ENCODE measurements at places on chromosomes 3 and 15.

- DNase-seq: peak; percentile 25
Observed at GRCh38 chr15:58260205-58260724, 122.1 kb downstream of the AQP9 start.

- DNase-seq: peak; percentile 44
Observed at GRCh38 chr3:170699158-170700053, 113.5 kb upstream of the SLC7A14 start.

DNA sequence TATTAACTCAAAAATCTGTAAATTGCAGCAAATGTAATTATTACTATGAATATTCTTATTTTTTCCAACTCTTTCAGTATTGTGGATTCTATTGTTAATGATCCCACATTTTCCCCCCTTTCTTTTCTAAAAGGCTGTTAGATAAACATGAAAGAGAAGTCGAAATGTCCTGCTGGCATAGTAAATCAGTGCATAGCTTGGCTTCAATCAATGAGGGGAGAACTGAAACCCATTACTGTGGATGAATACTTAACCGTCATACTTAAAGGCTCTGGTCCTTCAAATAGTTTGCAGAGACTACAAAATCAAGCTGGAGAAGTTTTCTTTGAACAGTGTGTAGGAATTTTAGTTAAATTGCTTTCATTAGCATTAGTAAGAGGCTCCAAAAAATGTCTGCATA is 667.9 kb downstream of the CADM2 start:
- no peak for DNase-seq

DNA sequence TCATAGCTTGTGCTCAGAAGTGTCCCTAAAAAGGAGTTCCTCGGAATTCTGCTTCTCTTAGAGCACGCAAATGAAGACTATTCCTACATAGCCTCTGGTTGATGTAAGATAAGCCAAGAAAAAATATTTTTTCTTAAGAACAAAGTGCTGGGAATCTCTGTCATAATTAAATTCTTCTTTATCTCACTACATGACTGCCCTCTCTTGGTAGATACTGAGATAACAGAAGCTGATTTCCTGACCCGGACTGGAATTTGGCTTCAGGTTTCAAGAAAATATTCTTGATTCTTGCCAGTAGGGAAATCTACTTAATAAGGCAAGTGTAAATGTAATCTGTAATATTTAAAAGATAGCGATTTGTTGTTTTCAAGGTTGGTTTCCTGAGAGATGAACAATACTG is 31.3 kb upstream of the SETMAR start:
- DNase-seq: peak; percentile 33

DNA sequence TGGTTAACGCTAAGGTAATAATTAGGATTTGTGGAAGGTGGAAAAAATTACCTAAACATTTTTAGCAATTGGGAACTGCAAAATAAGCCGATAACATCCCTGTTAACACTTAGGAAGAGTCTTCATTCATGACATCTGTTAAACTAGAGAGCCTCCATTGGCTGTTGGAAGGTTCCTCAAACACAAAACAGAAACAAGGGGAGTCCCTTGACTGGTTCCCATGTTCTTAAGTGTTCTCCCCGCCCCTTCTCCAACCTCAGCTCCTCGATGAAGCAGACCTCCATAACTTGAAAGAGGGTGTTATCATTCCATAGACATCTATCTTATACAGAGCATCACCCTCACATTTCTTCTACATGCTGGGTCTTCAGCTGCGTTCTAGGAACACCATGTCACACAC is 2.5 kb downstream of the SLC22A13 start:
- DNase-seq: no peak

DNA sequence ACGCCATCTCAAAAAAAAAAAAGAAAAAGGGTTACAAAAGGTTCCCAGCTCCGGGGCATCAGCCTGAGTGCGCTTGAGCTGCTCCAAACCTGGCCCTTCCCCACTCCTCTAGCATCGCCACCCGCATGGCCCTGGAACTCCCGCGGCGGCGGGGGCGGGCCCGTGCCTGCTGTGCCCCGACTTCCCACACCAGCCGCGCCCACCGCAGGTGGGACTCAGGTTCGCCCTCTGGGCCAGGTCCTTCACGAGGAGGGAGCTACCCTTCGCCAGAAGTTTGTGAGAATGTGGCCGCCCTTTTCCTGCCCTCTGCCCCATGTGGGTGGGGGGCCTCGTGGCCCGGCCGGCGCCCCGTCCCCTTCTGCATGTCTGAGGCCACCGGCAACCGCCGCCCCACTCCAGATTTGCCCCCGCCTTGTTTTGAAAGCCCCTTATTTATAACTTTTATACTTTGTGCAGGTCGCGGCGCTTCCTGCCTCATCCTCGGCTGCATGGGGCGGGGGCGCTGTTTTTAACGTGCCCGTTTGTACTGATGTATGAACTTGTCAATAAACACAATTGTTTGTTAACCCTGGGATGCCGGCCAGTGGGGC is 507 bp upstream of the JMJD7 start:
- DNase-seq: no peak

DNA sequence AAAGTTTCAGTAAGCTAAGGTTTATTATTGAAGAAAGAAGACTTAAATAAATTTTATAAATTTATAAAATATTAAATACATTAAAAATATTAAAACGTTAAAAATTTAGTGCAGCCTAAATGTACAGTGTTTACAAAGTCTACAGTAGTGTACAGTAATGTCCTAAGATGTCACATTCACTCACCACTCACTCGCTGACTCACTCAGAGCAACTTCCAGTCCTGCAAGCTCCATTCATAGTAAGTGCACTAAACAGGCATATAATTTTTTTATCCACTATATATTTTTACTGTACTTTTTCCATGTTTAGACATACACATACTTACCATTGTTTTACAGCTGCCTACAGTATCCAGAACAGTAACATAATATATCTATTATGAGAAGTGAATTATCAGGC is 51.5 kb downstream of the TJP1 start:
- peak; percentile 18 for DNase-seq

- no peak for DNase-seq
Observed at GRCh38 chr3:39287216-39288164, 7.7 kb upstream of the CX3CR1 start.

DNA sequence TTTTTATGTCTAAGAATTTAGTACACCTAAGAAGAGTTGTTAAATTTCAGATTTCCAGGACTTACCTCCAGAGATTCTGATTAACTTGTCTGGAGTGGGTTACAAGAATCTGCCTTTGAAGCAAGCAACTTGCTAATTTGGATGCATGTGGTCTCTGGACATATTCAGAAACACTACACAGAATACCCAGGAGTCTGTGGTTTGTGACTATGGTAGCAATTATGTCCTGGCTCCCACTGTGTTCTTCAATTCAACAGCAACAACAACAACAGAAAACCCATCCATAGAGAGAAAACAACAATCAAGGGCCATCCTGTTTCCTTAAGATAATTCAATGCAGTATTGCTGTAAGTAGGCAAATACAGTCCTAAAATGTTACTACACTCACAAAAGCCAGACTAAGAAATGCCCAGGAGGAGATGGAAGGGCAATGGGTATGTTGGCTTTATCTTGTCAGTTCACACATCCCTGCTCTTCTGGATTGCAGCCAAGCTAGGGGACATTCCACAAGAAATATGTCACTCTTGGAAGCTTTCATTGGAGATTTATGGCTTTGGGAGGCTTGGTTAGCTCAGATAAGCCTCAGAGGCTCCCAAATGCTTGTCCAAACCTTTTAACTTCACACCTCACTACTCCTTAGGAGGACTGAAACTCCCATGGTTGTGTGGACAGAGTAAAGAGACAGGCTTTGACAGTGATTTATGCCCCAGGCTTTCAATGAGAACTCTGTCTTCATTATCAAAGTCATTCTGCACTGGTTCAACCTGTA is 99.4 kb upstream of the MRPL3 start:
- DNase-seq: peak; percentile 8

GRCh38 chr3:14798231-14798630 is 20.5 kb upstream of the FGD5 start:
- DNase-seq: no peak

DNA sequence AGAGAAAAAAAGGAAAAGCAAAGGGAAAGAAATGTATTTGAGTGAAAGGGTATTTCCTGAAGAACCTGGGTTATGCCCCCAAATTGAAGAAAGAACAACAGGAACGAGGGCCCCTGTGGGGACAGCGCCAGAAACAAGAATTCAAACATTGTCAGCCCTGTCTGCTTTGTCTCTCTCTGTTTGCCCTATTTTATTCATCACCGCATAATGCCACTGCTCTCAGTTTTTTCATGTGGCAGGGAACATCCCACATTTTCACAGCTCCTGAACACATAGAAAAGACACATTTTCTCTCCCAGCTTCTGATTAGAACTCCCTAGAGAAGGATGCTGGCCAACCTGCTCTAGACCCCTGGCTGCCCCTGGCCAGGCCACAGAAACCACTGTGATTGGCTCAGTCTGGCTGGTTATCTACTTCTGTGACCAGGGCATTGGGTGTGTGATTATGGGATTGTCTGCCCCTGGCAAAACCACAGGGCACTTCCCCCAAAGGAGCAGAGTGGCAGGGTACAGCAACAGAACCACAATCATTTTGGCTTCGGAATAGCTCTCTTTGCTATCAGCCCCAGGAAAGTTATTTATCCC is 31.3 kb upstream of the CCDC54 start:
- no peak for DNase-seq

- DNase-seq: no peak
Observed at GRCh38 chr3:155989536-155989935, 119.1 kb downstream of the GMPS start.

GRCh38 chr3:48929358-48930035 is 10.9 kb downstream of the ARIH2 start:
- DNase-seq: no peak

DNA sequence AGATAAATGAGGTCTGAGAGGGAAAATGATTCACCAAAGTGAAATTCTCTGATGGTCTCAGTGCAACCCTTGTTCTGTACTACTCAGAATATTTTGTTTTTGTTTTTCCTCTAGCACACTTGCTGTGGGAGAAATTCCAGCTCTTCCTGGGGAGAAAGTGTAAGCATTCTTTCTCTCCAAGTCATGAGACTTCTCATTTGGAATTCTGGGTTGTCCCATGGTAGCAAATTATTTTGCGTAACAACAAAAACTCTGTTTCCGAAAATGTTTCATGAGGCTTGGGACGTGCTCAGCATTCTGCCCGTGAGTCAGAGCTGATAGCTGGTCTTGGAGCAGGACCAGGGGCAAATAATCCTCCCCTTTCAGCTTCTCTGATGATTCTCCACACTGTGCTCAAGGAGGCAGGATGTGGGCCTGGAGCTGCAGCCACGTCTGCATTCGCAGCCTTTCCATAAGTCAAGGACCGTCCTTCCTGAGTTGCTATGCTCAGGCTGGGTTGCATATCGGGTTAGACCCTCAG is 70.3 kb downstream of the SENP2 start:
- DNase-seq: peak; percentile 95

DNA sequence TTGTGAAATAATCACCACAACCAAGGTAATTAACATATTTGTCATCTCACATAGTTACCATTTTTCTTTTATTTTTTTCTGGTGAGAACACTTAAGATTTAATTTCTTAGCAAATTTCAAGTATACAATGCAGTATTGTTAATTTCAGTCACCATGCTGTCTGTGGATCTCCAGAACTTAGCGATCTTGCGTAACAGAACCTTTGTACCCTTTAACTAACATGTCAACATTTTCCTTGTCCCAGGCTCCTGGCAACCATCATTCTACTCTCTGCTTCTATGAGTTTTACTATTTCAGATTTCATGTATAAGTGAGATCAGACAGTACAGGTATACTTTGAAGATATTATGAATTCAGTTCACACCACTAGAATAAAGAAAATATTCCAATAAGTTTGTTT is 154.4 kb downstream of the KCNAB1 start:
- no peak for DNase-seq

- peak; percentile 66 for DNase-seq
Observed at GRCh38 chr15:44662478-44663409, 718 bp downstream of the SPG11 start.

DNA sequence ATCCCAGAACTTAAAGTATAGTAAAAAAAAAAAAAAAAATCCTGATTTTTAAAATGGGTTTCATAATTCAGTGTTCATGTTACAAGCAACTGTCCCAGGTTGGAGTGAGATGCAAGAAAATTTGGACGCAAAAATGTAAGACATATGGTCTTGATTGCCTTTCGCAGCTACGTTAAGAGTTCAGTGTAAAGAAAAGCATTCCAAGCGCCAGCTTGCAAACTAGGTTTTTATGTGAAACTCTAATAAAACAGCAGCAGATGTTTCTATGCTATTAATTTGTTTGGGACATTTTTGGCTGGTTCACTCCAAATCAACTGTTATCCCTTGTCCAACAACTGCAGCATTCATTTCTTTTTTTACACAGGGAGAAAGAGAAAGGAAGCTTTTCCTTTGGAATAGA is 957.8 kb downstream of the ROBO1 start:
- no peak for DNase-seq

DNA sequence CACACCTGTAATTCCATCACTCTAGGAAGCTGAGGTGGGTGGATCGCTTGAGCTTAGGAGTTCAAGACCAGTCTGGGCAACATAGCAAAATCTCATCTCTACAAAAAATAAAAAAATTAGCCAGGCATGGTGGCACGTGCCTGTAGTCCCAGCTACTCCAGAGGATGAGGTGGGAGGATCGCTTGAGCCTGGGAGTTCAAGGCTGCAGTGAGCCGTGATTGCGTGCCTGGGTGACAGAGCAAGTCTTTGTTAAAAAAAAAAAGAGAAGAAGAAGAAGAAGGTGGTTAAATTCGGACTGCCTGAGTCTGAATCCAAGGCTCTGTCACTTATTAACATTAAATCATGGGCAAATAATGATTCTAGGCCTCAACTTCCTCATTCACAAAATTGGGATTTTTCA is 51.0 kb downstream of the EOMES start:
- no peak for DNase-seq

DNA sequence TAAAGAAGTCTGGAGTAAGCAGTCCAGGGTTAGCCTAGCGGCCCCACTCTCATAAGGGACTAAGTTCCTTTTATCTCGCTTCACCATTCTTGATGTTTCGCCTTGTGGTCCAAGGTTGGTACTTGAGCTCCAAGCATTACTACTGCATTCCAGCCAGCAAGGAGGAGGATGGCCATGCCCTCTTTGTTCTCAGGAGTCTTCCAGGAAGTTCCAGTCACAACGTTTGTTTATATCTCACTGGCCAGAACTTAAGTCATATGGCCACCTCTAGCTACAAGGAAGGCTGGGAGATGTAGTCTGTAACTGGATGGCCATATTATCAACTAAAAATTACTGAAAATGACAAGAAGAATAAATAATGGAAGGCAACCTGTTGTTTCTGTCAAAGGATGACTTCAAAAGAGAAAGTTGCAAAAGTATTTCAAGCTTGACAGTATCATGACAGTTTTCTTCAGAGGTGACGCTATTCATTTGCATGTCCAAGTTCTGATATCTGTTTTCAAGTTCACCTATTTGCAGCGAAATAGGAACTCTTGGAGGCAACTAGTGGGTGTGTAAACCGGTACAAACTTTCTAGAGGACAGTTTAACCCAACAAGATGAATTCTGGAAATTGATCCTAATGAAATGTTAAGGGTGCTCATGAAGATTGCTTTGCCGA is 118.6 kb downstream of the PGPEP1L start:
- peak; percentile 62 for DNase-seq

GRCh38 chr3:152720951-152721718 is 113.8 kb upstream of the P2RY1 start:
- no peak for DNase-seq

GRCh38 chr3:194985031-194985578 is 285.9 kb downstream of the XXYLT1 start:
- DNase-seq: peak; percentile 75

GRCh38 chr3:140292170-140292569 is 357.2 kb downstream of the CLSTN2 start:
- DNase-seq: peak; percentile 73

- DNase-seq: no peak
Observed at GRCh38 chr3:124510290-124510689, 220.0 kb upstream of the UMPS start.

All from RPMI7951 (cell line).